Activated naive CD4-positive, alpha-beta T cell treated with anti-CD3 and anti-CD28 coated beads, Interleukin-2, amount 50 U/mL, for 16 hours (primary cell): ENCODE measurements at places on chromosomes 12 and 14.
A peak's percentile ranks its signal among the peaks of the same experiment; 100 is the strongest.

GRCh38 chr12:12449533-12450025 is 92.7 kb downstream of the BORCS5 start:
- no peak for DNase-seq

DNA sequence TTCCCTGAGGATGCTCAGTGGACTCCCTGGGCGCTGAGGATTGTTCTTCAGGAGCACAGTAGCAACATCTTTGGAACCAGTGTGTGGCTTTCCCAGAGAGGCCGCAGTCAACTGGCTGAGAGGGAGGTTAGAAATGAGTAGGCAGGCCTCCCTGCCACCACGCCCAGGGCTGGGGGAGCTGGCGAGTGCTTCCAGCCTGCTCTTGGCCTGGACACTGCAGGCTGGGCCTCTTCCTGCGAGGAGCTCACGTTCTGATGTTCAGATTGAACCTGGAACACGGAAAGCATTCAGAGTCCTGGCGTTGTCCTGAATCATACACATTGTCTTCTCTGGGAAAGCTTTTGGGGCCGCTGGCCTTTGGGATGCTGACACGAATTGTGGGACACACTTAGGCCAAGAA is 15.6 kb downstream of the TSPAN9 start:
- DNase-seq, result no peak

GRCh38 chr14:61475316-61475715 is 153.9 kb downstream of the PRKCH start:
- DNase-seq, result no peak

DNA sequence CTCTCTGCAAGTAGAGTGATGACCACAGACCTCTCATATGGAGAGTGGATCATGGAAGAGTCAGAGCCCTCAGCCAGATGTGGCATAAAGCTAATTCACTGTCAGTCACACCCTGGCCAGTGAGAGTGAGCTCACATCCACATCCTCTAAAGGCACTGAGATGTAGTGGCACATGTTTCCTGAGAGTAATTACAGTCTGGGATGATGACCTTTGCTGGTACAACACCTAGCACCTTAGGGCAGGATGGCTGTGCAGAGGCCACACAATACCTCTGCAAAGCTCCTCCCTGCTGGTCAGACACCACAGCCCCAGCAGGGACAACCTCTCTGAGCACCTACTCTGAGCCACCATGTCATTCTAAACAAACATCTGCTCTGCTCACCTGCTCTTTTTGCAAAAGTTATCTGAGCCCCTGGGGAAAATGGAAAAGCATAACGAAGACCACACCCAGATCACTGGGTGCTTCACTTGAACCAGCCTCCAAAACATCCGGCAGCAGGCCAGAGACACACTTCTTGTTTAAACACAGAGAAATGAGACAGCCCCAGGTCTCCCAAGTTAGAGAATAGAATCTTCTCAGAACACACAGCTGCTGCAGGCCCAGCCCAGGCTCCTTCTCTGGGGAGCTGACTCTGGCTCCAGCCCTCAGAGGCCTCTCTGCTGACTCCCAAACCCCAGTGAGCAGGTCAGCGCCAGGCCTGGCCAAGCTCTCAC is 30.3 kb downstream of the PITPNM2 start:
- DNase-seq, result no peak

DNA sequence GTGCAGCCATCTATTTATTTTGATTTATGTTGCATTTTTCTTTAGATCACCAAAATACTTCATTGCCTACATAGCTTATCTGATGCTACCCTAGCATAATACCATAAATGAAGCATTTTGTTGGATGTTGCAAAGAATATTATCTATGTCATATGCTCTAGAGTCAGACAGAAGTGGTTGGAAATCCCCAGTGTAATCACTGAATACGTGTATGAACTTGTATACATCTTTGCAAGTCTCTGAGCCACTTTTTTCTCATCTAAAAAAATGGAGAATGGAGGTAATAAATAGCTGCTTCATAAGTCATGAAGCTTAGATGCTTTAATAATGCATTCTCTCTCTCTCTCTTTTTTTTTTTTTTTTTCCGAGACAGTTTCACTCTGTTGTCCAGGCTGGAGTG is 18.5 kb downstream of the EVL start:
- no peak for DNase-seq

GRCh38 chr12:108634341-108634751 is 652 bp upstream of the SELPLG start:
- no peak for DNase-seq

- no peak for DNase-seq
Observed at GRCh38 chr12:26823390-26823789, 9.6 kb downstream of the ITPR2 start.

- DNase-seq, result peak; percentile 66
Observed at GRCh38 chr14:34714320-34715126, at the start of gene CFL2. CFL2 (minus strand) TSS chr14:34714593; CDS start chr14:34714540, 53 bp downstream.

DNA sequence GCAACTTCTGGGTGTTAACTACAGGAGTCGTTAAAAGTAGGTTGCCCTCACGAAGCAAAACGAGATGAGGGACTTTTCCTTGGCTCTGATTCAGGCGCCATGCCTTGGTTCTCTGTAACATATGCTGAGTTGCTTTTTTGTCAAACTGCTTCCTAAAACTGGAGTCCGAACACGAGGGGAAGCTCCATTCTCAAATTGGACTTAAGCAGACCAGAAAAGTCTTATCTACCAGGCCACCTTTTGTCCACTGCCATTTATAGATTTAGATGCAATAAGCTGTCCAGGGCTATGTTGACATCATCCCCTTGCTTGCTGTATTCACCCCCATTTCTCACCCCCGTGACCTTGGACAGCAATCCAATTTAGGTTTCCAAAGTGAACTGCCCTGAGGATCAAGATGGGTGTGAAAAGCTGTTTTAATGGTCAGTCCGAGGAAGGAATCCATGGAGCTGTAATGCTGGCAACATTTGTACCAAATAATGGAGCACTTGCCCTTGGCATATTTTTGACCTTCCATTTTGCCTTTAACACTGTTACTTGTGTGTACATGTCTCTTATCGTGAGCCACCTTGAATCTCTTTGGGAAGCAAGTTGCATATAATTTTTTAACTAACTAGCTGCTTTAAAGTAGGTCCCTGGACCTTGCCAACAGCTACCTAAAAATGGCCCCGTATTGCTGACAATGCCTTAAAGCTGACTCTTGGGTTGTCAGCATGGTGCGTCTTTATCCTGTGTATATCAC is 298.1 kb downstream of the EGLN3 start:
- no peak for DNase-seq

DNA sequence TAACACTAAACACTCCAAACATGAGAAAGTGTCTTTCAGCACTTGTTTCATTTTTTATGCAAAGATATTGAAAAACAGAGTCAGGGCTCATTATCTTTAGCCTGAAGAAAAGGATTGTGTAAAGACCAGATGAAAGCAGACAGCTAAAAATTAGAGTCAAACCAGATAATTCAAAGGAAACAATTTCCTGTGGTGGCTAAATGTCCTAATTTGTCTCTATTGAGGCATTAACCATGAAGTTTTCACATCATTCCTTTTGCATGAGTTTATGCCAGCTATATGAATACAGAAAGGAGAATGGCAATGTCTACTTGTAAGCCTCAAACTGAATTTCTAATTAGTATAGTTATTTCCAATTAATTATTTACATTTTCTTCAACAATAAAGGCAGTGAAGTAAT is 338.5 kb downstream of the FSCB start:
- DNase-seq, result no peak

DNA sequence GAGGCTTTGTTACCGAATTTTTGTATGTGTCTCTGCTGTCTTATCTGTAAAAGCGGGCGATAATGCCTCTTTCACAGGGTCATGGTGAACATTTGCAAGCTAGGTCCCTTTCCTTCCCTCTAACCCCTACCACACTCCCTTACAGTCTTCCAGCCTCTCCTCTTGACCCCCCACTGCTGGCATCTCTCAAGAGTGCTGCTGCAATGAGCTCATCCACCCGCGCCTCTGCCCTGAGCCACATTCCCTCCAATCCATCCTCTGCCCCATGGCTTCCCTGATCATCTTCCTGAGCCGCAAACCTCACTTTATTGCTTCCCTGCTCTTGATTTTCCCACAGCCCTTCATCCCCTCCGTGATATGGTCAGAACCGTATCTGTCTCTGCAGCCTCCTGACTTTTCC is 343.6 kb downstream of the BCL11B start:
- no peak for DNase-seq

DNA sequence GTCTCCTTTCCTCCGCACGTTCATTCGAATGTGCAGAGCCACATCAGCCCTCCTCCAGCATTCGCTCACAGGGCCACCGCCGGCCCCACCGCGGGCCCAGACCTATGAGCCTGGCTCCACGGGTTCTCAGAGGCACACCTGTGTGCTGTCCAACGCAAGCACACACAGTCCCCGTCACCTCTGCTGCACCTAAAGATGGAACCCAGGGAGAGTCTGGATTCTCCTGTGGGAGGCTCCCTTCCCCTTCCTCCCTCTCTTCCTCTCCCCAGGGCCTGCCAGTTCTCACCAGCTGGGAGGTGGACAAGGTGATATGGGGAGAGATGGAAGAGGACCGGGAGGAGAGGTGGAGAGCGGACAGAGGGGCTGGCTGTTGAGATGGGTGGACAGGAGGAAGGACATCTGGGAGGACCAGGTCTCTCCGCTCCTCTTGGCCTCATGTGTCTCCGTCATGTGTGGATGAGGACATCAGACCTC is 4.9 kb upstream of the AQP6 start:
- DNase-seq, result no peak

GRCh38 chr14:61559641-61560201 is 135.6 kb upstream of the HIF1A start:
- DNase-seq, result no peak

GRCh38 chr12:75227132-75227531 is 17.5 kb upstream of the KCNC2 start:
- DNase-seq, result no peak

DNA sequence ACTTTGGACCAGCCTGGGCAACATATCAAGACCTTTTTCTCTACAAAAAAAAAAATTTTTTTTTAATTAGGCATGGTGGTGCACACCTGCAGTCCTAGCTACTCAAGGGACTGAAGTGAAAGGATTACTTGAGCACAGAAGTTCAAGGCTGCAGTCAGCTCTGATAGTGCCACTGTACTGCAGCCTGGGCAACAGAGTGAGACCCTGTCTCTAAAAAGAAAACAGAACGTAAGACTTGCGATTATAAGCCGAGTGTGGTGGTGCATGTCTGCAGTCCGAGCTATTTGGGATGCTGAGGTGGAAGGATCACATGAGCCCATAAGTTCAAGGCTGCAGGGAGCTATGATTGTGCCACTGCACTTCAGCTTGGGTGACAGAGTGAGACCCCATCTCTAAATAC is 76.0 kb downstream of the DENND5B start:
- DNase-seq, result no peak

DNA sequence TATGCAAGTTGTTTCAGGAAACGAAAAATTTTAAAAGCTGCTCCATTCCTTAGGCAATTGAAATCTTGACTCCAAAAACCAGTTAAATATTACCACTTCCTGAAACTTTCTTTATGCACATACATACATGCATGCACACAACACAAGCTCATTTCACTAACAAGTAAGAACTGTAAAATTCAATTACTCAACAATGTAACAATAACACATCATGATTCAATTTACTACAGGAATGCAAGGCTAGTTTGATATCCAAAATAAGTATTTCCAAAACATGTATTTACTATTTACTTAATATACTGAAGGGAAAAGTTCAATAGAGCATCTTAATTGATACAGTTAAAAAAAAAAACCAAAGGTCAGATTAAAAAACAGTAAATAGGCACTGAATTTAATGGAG is 19.6 kb downstream of the NAP1L1 start:
- DNase-seq, result no peak

DNA sequence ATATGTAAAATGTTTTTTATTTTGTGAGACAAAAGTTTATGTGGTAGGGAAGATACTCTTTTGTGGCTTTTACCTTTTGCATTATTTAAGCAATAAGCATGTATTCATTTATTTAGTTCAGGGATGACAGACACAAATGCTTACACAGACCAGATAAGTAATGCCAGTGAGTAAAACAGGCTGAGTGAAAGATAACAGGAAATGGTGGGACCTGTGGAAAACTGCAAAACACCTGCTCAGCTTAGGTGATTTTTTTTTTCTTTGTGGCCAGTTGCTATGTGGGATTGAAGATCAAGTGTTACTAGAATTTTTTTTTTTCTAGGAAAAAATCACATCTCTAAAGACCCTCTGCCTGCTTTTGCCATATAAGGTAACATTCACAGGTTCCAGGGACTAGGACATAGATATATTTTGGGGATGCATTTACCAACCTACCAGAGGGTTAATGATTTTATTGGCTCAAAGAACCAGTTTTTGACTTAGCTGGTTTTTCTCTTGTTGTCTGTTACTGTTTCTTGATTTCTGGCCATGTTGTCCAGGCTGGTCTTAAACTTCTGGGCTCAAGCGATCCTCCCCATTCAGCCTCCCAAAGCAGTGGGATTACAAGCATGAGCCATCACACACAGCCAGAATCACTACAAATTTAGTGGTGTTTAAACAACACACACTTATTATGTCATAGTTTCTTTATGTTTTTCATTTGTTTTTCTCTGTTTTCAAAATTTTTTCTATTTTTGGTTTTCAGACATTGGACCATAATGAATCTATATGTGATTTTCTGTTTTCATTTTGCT is 9.8 kb downstream of the PSMA6 start:
- DNase-seq, result no peak

DNA sequence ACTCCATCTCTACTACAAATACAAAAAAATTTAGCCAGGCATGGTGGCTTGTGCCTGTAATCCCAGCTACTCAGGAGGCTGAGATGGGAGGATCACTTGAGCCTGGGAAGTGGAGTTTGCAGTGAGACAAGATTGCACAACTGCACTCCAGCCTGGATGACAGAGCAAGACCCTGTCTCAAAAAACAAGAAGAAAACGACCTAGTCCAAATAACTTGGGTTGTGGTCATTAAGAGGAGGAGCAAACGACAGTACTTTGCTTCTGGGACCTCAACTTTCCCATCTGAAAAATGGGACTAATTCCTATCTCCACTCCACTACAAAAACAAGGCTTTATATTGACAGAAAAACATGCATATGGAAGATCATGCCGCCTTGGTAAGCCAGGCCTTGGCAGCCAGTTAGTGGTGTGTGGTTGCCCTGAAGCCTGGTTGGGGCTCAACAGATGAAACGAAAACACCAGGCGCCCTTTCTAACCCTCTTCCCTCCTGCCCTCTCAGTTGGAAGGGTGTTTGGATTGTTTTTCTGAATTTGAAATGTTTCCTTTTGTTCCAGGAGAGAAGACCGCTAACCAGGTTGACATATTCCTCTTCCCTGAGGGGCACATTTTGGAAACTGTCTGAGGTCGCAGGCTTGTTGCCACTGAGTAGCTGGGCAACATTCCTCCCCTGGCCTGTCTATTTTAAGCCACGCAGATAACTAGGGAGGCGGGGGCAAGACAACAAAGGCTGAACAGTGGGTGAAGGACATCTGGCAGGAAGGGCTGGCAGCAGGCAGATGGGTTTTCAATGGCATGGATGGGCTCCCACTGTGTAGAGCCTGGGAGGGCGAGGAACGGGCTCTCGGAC is 13.7 kb upstream of the VPS37B start:
- DNase-seq, result no peak

- DNase-seq, result no peak
Observed at GRCh38 chr14:79473651-79474050, 737.7 kb downstream of the DIO2 start.

- DNase-seq, result no peak
Observed at GRCh38 chr14:99333841-99334635, 62.0 kb upstream of the BCL11B start.
